ENCODE measurements at places on chromosomes 6 and 20.

- no peak for DNase-seq
Measured at GRCh38 chr20:57380081-57380750, 11.0 kb upstream of the RBM38 start.

GRCh38 chr6:40369042-40369441 lies 218.1 kb downstream of the LRFN2 start:
- DNase-seq = no peak

- DNase-seq = no peak
Measured at GRCh38 chr6:158373214-158373613, 60.9 kb downstream of the TULP4 start.

DNA sequence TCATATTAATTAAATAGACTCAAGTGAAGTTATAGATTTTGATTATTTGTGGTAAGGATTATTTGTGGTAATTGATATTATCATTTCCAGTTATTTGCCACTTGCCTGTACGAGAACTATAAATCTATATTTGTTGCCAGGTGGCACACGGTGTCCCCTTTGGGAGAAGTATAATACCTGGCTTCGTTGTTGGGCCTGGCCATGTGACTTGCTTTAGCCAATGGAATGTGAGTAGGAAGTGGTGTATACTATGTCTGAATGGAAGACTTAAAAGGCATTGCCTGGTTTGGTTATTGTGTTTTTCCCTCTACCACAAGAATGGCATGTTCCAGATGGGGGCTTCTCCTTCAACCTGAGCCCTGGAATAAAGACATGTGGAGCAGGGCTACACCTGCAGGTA lies 228.1 kb downstream of the CDC5L start:
- DNase-seq = no peak

GRCh38 chr6:127855542-127856159 lies 45.2 kb downstream of the THEMIS start:
- DNase-seq = no peak

DNA sequence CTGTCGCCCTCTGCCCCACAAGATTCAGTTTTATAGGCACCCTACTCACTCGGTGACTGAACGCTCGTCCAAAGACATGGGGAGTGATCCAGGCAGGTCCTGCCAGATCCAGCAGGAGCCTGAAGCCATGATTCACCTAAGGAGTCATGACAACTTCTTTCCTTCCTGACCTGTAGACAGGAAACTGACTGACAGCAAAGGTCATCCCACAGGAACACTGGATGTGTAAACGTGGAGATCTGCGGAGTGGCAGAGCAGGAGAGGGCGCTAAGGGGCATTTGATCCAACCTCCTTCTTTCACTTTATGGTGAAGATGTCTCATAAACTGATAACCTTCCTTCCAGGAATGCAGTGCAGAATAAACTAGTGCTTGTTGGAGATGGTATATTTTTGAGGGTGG lies 192.2 kb downstream of the GJA10 start:
- no peak for DNase-seq

GRCh38 chr6:56101141-56101553 lies 146.2 kb downstream of the COL21A1 start:
- peak; percentile 93 for DNase-seq

DNA sequence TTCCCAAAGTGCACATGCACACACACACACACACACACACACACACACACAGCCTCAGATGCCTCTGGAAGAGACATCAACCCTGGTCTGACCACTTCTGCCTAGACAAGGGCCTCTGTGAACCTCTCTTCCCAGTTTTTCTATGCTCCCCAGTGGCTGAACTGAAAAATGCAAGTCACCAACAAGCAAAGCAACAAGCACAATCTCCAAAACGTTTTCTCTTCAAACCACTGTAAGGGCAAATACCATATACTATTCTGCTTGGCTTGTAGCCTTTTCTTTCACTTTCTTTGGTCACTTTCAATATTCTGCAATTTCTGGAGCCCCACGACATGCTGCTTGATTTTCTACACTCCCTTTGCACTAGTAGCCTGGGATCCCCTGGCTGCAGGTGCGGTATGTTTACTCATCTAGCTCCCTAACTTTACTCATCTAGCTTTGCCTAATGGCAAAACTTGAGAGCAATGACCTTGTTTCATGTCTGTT lies 121.4 kb upstream of the DST start:
- DNase-seq = peak; percentile 56

DNA sequence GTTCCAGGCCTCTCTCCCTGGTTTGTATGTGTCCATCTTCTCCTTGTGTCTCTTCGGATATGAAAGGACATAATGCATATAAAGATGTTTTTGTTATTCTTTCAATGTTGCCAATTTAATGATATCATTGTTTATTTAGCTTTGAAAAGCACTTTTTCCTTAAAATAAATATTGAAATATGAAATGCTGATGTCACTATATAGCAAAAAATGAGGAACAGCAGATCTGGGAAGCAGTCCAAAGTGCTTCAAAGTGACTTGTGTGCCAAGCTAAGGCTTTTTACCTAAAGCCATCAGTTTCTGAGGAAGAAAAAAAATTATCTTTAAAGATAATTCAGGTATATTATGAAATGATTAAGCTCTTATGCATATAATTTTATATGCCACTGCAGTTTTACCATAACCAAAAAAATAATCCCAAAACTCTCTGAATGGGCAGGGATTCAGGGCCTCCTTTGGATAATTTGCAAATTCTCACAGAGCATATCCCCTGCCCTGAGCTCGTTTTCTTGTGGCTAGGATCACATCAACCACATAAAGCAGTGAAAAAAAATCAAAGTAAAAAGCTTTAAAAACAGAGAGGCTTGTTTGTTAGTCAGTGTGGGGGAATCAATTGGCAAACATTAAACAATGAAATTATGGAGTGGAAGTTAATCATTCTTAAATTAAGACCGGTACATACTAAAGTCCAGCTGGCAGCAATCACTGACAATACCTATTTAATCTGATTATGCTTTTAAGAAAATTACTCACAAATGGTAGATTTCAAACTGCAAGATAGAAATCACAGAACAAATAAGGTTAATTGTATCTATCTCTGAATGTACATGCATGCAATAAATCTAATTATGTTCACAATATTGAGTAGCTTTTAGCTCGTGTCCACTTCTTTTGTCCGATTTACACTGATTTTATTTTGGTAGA lies 1027.9 kb upstream of the ADGRB3 start:
- DNase-seq = no peak

- DNase-seq = no peak
Measured at GRCh38 chr6:7507600-7507999, 33.9 kb upstream of the DSP start.

- DNase-seq = no peak
Measured at GRCh38 chr20:10505827-10506226, 70.7 kb downstream of the SLX4IP start.

DNA sequence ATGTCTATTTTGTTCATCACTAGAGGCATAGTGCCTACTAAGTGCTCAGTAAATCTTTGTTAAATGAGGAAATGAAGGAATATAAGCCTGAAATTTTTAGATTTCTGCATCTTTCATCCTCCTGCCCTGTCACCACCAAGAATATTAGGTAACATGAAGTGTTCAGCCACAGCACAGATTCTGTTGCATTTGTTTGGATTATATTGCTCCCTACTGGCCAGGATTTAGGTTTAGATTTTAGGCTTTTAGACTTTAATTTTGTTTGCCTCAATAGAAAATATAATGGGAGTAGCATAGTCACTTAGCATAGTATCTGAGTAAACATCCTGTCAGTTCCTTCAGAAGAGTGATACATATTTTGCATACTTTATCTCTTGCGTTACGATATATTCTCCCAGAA lies 14.2 kb downstream of the FARS2 start:
- DNase-seq = no peak

DNA sequence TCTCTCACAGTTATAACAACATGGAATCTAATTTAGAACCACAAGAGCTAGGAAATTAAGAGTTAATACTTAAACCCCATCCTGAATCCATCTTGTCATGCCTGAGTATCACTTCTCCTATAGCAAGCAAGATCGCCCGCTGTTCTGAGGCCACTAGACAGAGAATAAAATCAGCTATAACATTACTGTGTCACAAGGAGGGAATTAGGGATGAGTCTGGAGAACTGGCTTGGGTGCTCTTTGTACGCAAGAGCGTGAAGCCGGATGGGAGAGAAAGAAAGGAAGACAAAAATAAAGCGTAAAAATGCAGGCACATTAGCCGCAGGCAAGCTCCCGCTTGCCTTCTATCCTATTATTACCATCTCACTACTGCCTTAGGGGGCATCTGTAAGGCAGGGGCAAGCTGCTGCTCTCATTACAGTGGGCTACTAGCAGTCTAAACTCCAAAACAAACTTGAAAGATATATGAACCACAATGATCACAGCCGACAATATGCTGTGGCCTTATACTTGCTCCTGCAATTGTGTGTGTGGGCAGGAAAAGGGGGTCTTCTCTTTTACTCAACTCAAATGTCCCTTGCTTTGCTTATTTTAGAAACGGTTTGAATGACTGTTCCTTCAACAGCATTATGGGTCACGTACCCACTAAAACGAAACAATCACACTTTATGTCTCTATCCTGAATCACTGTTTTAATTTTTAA lies 81.9 kb downstream of the GJA10 start:
- DNase-seq = no peak

DNA sequence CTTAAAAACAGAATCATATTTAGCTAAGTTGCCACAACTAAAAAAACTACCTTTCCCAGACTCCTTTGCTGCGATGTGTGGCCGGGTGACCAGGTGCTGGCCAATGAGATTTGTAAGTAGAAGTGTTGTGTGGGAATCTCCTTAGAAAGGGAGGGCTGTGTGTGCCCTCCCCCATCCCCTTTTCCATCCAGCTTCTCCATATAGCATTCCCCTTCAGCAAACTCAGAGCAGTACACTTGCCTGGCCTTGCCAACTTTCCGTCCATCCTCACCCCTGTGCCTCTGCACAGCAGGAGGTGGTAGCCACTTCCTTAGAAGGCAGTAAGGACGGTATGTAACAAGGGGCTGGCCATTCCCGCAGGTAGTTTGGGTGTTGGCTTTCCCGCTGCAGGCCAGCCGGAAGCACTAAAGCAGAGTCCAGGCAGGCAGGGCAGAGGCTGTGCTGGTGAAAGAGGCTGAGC lies 22.3 kb upstream of the KCNK16 start:
- no peak for DNase-seq

- no peak for DNase-seq
Measured at GRCh38 chr6:42193491-42193894, 1.3 kb downstream of the GUCA1B start.

Data from HFFc6 (cell line).